Astrocyte (in vitro differentiated cells and primary cell): ENCODE measurements at places on chromosomes 13 and 19.

DNA sequence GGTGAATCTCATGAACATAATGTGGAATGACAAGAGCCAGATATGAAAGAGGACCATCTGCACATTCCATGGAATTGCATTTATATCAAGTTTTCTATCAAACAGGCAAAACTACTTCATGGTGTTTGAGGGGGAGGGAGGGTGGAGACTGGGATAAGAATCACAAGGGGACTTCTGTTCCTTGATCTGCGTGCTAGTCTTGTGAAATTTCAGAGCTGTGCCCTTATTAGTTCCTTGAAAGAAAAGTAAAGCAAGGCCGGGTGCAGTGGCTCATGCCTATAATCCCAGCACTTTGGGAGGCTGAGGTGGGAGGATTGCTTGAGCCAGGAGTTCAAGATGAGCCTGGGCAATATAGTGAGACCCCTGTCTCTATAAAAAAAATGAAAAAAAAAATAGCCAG lies 30.2 kb upstream of the CEBPG start:
- DNase-seq: no peak

DNA sequence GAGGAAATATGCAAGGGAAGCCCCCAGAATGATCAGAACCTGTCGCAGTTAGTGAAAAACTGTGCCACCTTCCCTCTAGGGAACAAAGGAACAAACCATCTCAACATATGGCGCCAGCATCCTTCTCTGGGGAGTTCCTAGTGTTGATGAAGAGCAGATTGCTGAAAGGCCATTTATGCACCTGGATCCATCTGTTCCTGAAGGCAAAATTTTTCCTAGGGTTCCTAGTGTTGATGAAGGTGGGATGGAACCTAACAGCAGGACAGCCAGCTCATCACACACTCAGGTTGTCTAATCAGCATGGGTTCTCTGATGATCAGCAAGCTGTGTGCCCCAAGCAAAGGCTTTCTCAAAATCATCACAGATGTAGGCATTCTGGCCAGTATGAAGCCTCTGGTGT lies 32.6 kb downstream of the ZNF473 start:
- DNase-seq: no peak

- no peak for DNase-seq
Observed at GRCh38 chr13:73879346-73880015, 254.7 kb downstream of the KLF12 start.

DNA sequence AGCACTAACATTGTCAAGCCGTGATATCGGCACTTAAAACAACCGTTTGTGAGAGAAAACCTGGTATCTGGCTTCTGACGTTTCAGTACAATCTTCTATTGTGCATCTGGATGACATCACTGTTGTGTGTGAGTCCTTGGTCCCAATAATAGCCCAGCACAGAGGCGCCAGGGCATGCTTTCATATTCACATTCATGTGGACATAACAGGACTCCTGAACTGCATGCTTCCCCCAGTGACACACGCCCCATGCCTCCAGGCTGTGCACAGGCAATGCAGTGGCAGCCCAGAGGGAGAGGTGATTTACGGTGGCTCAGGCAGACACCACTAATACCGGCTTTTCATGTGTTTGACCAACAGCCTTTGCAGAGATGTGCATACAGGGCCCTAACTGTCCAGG lies 58.1 kb downstream of the MRPL57 start:
- DNase-seq: no peak

- DNase-seq: no peak
Observed at GRCh38 chr19:48772503-48772953, 17.2 kb downstream of the FGF21 start.

- DNase-seq: no peak
Observed at GRCh38 chr19:40253611-40254092, 27.2 kb upstream of the CCNP start.

GRCh38 chr13:50594276-50595051 lies 249.0 kb downstream of the DLEU7 start:
- no peak for DNase-seq

- no peak for DNase-seq
Observed at GRCh38 chr13:22262001-22262885, 591.4 kb downstream of the FGF9 start.

- peak; percentile 61 for DNase-seq
Observed at GRCh38 chr13:50386541-50387050, 371.4 kb downstream of the KCNRG start.

DNA sequence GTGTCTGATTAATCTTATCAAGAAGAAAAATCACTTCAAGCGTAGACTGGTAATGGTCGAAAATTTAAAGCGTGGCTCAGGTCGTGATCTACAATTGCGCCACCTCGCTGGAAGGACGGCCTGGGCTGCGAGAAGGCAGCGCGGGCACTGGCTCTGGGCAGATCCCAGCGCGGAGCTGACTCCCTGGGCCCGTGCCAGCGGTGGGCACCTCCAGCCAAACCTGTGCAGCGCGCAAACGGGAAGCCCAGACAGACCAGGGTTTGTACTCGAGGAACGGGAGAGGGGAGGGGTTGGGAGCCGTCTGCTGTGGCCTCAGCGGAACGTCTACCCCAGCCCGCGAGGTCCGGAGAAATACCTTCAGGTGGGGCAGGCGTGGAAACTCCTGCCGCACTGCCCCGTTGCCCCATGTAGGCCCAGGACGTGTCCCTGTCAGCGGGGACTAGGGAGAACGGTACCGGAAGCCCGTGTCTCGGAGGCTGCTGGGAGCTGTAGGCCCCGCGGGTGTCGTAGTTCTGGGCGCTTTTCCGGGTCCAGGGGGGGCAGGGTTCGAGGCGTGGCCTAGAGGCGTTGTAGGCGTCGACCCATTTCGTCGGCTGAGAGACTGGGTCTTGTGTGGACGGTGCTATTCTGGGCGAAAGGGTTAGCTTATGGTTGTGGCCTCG lies 21.1 kb downstream of the ZNF274 start:
- no peak for DNase-seq

GRCh38 chr19:51091895-51092873 lies 9.5 kb upstream of the KLK14 start:
- no peak for DNase-seq

DNA sequence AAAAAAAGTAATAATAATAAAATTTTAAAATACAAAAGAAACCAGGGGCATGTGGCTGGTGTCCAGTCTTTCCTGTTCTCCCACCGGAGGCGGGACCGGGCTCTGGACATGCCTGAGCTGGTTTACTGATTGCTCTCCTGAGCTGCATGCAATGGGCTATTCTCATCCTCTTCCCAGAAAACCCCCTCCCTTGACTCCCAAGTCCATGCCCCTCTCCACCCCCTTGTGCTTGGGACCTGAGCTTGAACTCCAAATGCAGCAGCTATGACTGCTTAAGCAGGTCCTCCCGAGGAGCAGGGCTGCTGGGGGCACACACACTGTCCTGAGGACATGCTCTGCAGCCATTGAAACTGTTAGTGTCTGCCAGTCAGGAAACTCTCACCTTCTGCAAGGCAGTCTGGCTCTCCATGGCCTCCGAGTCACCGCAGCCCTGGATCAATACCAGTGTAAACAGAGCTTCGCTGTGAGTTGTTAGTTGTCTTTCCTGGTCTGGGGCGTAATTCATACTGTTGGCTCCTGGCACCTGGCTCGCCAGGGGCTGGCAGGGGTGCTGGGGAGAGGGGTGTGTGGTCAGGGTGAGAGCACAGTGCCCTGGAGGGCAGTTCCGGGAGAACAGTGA lies 41.6 kb upstream of the CHST8 start:
- no peak for DNase-seq

DNA sequence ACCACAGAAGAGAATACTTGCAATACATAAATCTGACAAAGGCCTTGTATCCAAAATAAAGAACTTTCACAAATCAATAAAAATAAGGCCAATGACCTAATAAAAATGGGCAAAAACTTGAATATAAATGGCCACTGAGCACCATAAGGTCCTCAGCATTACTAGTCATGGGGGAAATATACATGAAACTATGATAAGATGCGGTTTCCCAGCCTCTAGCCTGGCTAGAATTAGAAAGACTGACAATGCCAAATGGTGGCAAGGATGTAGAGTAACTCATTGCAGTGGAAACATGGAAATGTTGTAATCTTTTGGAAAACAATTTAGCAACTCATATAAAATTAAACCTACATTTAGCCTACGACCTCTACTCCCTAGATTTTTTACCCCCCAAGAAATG lies 227.1 kb downstream of the GGACT start:
- DNase-seq: peak; percentile 57

DNA sequence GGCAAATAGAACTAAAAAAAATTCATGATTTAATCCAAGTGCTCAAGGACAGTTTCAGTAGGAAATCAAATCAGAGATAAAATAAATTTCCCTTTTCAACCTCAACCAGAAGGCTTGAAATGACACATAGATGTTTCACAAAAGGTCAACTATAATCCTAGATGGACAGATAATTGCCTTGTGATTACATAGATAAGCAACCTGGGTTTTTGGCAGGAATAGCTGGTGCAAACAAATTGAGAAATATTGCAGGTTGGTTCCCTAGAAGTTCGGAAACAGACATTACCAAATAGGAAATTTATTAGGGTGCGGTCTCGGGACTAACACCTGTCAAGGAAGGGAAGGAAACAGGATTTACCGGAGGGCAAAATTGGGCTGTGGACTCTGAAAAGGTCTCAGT lies 497.5 kb downstream of the COG6 start:
- no peak for DNase-seq

DNA sequence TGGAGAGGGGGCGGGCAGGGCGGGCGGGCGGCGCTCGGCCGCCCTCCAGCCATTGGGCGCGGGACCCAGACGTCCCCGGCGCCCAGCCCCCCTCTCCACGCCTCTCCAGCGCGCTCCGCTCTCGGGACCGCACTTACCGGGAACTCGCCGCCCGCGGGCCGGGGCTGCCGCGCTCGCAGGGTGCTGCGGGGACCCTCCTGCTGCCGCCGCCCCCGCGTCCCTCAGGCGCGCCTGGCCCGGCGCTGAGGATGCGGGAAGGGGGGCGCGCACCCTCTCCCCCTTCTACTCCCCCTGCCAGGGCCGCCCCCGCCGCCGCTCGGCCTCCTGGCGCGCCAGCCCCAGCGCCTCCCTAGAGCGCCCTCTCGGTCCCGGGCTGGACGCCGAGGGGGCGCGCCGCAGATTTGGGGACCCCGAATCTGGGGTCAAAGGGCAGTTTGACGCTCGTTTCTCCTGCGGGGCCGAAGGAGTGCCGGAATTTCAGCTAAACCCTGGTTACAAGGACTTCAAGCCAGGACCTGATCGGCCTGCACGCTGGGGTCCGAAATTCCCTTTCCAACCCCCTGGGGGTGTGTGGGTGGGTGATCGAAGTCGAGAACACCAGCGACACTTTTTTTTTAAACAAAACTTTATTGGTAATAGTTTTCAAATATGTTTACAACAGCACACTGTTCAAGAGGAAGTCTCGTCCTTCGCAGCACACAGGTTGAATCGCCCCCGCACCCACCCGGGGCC lies 696 bp upstream of the SAMD1 start:
- DNase-seq: peak; percentile 55

GRCh38 chr13:50527188-50527587 lies 316.3 kb downstream of the DLEU7 start:
- no peak for DNase-seq

DNA sequence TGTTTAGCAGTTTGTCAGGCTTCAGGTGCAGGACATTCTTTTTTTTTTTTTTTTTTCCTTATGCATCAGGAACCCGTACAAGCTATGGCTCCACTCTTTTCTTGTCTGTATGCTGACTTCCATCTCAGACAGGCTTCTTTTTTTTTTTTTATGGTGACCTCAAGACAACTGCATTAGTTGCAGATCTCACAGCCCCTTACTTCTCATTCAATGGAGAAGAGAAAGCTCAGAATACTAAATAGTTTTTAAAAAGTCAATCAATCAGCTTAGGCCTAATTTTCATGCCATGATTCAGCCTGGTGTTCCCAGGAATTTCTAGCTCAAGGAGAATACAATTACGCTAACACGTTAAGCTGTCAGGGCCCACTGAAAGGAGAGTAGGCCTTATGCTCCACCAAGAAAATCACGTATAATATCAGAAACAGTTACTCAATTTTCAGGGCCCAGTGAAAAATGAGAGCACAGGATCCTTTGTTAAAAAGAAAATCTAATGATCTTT lies 1596.0 kb upstream of the MIR17HG start:
- no peak for DNase-seq

DNA sequence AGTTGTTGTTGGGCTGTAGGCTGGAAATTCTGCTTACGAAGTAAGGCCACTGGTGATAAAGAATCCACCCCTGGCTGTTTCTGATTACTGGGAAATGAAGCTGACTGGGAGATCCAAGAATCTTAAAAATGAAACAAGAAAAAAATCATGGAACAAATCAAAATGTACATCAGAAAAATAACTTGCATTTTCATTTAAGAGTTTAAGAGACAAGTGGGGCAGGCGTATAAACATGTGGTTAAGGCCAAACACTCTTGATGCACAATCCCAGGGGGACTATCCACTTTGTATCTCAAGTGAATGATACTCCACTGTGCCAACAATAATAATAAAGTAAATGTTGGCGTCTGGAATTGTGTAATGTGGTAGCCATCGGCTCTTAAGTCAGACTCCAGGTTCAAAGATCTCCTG lies 24.6 kb downstream of the ZMYM5 start:
- peak; percentile 79 for DNase-seq

DNA sequence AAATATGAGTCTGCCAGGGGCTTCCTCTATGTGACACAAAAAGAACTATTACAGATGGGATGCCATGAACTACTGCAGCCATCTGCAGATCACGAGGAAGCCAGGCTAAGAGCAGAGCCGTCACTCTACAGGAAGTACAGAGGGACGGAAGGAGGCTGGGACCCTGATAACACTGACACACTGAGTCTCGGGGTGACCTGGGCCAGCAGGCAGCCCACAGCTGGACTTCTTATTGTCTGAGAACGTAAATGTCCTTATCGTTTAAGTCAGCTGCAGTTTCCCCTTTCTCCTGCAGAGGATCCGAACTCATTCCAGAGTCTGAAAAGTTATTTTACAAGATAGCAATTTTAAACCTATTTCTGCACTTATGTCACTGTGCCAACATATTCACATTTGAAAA lies 20.7 kb downstream of the PARP4 start:
- DNase-seq: no peak

GRCh38 chr13:66576381-66576780 lies 653.8 kb downstream of the PCDH9 start:
- DNase-seq: no peak

DNA sequence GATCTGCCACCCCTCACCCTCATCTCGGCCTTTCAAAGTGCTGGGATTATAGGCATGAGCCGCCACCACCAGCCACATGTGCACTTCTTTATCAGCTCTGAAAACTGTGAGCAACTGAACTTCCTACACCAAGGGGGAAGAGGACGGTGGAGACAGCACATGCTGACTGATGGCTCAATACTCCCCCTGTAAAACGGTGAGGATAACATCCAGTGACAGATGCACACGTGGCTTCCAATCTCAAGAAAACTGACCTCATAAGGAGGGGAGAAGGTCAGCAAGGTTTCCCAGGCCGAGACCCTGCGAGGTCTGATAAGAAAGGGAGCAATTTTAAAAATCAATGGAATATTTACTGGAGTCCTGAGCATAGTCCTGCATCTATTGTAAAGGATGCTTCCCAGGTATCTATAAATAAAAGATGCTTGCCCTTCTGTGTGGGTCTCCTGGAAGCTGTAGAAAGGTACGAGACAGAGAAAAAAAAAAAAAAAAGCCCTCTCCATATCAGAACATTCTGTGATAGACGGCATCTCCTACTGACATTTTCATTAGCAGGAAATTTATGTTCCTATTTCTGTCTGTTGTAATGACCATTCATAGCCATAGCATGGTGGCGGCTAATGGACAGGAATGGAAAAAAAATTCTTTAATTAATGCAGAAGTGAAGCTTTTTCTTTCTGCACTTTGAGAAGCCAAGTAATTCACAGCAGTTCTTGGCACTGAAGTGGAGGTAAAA lies 385.1 kb downstream of the ZNF536 start:
- no peak for DNase-seq

- no peak for DNase-seq
Observed at GRCh38 chr13:87894059-87894458, 222.9 kb downstream of the SLITRK5 start.

- DNase-seq: no peak
Observed at GRCh38 chr13:76883236-76883635, 3.0 kb downstream of the KCTD12 start.
